ENCODE measurements at places on chromosomes 5 and 9.

DNA sequence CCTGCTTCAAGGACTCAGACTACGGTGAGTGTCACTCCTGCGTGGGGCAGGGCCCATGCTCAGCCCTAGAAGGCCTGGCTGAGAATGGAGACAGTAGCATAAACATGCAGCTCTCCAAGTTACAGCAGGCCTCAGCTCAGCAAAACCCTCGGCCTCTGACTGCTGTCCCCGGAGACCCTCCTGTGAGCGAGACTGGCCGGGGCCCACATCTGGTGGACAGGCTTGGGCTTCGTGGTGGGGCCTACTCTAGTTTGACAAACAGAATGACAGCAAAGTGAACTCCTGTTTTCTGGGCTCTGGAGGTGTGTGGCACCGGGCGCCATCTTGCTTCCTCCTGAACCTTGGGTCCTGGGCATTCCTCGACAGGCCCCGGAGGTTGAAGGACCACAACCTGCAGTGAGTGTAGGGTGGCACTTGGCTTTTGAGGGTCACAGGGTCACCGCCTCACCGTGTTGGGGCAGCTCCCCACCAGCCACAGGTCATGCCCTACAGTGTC, 97.5 kb downstream of the PHF2 start:
- no peak for DNase-seq

DNA sequence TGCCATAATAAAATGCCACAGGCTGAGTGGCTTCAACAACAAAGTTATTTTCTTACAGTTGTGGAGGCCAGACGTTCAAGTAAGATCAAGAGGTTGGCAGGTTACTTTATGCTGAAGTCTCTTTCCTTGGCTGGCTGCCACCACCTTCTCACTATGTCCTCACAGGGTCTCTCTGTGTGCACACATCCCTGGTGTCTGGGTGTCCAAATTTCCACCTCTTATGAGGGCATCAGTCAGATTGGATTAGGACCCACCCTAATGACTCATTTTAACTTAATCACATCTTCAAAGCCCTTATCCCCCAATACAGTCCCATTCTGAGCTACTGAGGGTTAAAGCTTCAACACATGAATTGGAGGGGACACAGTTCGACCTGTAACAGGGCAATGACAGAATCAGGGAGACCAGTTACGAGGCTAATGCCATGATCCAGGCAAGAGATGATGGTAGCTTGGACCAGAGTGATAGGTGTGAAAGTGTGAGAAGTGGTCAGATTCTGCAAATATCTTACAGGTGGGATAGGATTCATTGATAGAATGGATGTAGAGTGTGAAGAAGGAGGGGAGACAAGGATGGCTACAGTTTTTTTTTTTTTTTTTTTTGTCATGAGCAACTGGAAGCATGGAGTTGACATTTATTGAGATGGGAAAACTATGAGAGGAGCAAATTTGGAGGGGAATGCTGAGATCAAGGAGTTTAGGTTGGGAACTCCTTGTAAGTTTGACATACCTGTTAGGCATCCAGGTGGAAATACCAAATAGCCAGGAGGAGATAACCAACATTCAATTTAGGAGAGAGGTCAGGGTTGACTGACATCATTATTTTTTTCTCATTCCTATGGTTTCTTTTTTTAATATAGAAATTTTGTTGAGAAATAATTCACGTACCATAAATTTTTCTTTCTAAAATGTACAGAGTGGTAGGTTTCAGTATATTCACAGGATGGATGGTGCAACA, 39.6 kb upstream of the FGF1 start:
- DNase-seq = no peak

GRCh38 chr5:135433681-135434426, 13.3 kb downstream of the DCANP1 start:
- no peak for DNase-seq

DNA sequence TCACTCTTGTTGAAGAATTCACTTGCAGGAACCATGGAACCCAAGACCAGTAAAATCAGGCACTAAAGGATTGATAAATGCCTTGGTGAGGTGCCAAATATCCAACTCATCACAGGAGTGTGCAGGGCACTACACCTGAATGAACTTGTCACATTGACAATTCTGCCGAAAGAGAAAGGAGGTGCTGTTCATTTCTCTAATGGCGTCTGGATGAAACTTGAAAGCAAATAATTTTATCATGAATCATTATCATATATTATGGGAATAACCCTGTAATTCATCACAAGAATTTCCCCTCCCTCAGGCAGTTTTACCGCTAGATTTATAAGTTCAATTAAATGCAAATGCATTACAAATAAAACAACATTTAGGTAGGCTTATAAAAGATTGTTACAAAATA, 360.0 kb downstream of the GLIS3 start:
- no peak for DNase-seq

DNA sequence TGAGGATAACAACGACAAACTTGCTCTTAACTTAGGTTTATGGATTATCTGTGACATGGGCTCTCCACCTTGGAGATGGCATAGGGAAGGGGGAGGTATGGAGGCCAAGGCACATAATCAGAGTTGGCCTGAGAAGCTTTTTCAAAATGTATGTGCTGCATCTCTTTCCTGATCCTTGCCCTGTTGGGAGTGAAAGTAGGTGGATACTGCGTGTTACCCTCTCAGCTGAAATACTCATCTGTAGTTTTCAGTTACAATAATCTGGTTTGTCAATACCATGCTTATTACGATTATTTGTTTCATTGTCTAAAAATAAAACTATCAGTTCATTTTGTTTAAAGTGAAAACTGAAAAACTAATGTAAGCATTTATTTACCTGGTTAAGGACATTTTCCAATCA, 86.7 kb downstream of the SLC44A1 start:
- DNase-seq = no peak

DNA sequence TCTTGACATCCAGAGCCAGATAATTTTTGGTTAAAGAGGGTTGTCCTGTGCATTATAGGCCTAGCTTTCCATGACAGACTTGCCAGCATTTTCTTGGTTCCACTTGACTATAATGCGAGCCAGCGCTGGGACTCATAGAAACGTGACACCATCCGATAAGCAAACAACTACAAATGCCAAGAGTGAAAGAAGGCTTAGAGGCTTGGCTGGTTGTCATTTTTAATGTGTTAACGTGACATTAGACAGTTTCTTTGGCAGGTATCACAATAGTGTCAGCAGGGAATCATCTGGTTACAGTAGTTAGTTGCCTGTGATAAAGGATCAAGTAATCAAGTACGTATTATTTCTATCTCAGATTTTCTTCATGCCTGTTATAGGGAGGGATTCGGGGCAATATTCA, 20.0 kb upstream of the LIFR start:
- DNase-seq = no peak

DNA sequence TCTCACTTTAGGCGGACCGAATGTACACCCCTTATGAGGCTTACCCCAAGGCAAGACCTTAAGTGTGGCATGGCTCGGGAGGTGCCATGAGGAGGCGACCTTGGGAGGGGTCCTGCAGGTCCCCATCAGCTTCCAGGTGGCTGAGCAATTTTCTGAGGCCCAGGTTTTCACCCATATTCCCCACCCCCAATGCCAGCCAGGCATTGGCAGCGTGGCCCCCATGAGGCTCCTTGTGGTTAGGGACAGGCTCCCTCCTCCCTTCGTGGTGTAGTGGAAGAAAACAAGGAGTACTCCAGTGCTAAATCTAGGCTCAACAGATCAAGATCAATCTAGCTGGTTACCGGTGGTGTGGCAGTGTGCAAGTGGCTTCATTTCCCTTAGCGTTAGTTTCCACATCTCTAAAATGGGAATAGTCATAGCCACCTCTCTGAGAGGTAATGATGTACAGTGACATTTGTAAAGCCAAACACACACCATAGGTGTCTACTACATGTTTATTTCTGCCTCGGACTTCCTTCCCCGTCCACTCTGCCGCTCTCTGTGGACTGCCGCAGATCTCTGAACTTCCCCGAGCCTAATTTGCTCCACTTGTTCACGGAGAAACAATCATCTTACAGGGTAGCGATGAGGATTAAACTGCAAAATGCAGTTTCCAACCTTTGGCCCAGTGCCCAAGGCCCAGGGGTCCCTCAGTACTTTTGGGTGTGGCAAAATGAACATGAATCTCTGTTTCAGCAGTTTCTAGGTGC, 8.4 kb downstream of the LHX2 start:
- DNase-seq = no peak

DNA sequence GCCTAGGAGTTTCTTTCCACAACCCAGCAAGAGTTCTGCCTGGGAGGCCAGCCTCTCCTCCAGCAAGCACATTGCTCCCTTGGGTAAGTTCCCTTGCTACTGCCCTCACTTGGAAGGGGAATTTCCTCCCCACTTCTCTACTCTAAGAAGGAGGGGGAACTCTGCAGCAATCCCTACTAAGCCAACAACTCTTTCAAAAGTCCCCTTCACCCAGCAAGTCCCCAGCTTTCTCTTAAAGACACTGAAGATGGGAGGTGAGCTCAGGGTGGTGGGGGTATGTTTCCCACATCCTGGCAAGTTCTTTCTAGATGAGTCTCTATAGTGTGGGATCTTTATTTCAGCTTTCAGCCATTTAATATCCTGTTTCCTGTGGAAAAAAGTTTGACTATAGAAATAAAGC, 49.0 kb downstream of the PDE8B start:
- no peak for DNase-seq

DNA sequence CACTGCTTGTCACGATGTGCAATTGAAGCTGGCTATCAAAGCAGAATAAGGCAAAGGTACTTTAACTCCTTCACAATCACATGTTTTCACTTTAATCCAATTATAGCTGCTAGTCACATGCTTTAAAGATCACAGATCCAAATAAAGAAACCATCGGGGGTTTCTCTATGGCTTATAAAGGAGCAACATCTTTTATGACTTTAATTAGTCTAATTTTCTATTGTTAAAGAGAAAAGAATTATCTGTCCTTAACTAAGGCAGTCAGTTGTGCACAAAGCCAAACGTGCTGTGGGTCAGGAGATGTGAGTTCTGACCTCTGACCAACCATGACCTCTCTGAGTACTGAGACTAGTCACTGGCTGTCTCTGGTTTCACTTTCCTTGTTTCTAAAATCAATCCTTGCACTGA, 561.1 kb downstream of the RAB3C start:
- DNase-seq = peak; percentile 29

GRCh38 chr5:107232293-107232692, 438.4 kb downstream of the EFNA5 start:
- no peak for DNase-seq

- DNase-seq = peak; percentile 61
These were observed 54.2 kb downstream of the LRSAM1 start for GRCh38 chr9:127505396-127506116.

- DNase-seq = no peak
These were observed 363.6 kb downstream of the SH3GL2 start for GRCh38 chr9:17942498-17942897.

- no peak for DNase-seq
These were observed 20.7 kb downstream of the ZNF462 start for GRCh38 chr9:106883626-106884190.

- DNase-seq = no peak
These were observed 182.8 kb downstream of the CFAP90 start for GRCh38 chr5:7668161-7668560.

DNA sequence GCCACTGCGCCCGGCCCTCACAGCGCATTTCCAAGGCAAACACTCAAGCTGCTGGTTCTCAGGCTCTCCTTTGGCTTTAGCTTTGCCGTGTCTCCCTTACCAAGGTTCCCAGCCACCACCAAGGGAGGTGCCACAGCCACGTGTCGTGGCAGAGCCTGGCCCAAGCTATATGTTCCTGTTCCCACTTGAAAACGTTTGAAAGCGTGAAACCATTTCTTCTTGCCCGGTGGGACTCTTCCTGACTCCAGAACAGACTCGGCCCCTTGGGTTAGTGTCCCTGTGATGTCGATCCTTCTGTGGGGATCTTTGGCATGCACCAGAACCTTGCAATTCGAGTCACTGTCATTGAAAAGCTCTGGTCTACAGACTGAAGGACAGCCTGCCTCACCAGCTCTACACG, 147.9 kb downstream of the HSD17B3 start:
- no peak for DNase-seq

- DNase-seq = no peak
These were observed 368.0 kb upstream of the SEMA6A start for GRCh38 chr5:116942622-116943021.

DNA sequence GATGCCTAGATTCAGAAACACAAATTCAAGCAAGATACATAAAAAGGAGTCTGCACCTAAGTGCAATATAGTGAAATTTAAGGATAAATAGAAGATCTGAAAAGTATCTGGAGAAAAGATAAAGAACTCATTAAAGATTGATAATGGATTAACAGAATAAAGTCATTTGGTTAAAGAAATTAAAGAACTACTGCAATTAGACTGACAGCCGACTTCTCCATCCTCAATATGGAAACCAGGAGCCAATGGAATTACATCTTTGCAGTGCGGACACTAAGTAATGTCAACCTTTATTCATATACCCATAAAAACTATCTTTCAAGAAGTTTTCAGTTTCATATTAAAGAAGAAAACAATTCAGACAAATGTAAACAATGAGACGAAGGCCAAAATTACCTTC, 81.0 kb downstream of the MRPL36 start:
- no peak for DNase-seq

DNA sequence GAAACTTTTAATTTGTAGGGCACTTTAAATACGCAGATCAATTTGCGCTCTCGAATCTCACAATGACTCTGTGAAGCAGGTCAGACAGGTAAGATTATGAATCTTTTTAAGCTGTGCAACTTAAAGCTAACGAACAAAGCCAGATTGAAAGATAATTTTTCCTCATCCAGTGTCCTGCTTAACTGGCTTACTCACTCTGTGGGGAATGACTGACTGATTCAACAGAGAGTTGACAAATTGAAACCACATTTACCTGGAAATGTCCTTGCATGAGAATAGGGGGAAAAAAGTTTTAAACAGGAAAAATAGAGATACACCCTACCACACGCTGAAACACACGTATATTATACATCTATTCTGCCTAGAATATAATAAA, 187.9 kb downstream of the MAN2A1 start:
- no peak for DNase-seq

- no peak for DNase-seq
These were observed 471.3 kb downstream of the TMEM232 start for GRCh38 chr5:110255194-110255593.

DNA sequence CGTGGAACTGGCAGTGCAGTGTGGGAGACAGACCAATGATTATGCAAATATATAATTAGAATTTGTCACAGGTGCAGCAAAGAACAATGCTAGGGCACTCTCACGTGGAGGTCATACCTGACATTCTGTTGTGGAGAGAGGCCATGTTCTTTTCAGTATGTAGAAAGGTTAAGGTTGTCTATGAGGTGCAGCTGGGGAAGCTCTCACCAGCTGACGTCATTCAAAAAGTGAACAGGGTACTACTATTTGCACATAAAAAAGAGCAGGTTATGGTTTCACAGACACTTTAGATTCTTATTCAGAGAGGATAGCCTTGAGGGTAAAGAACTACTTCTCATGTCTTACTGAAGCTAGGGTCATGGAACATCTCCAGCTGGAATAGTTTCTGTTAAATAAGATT, 19.1 kb downstream of the SH3GL2 start:
- no peak for DNase-seq

DNA sequence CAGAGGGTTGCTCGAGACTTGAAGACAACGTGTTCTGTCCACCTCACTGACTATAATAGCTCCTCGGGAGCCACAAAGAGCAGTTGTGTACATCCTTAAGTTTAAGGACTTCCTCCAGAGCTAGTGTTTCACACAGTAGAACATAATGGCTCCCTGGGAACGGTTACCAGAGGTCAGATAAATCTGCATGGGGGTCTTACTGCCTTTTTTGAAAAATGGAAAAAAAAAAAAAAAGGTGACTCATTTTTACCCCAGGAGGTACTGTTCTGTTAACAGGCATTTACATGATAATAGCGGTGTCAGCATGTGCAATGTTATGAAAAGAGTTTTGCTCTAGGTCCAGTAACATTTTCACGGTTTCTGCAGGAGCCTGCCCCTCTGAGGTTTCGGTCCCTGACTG, 498.9 kb upstream of the WWC1 start:
- no peak for DNase-seq
